ENCODE measurements at places on chromosomes 11 and 22. TPM values are rescaled to one million over a fixed set of nuclear protein-coding genes. Genes with fewer than 3 reads are reported as not detected.

HEPN1 gene
- polyA plus RNA-seq = 1.1 TPM

RIN1 gene
- polyA plus RNA-seq = 2.8 TPM

HTR3A gene
- polyA plus RNA-seq = 0.07 TPM

TMEM191B gene
- polyA plus RNA-seq = 3.8 TPM

MRGPRX4 gene
- not detected for polyA plus RNA-seq

IZUMO1R gene
- polyA plus RNA-seq = not detected

HPX gene
- 4.8 TPM for polyA plus RNA-seq

APOBEC3B gene
- polyA plus RNA-seq = 7.6 TPM

MSANTD2 gene
- 42.6 TPM for polyA plus RNA-seq

CCDC85B gene
- polyA plus RNA-seq = 5.7 TPM

CCDC34 gene
- polyA plus RNA-seq = 34.4 TPM

MEI1 gene
- polyA plus RNA-seq = 2.2 TPM

BACE1 gene
- polyA plus RNA-seq = 62.9 TPM

MUC6 gene
- polyA plus RNA-seq = 31.8 TPM

CRYBB1 gene
- polyA plus RNA-seq = 0.42 TPM

TRIM51 gene
- polyA plus RNA-seq = not detected

MAFF gene
- polyA plus RNA-seq = 2.6 TPM

SPI1 gene
- polyA plus RNA-seq = 5.2 TPM

MOGAT2 gene
- 0.67 TPM for polyA plus RNA-seq

ELF5 gene
- polyA plus RNA-seq = 48.8 TPM
